SK-MEL-5 (cell line): ENCODE measurements at places on chromosomes 4 and X. TPM values are rescaled to one million over a fixed set of nuclear protein-coding genes. Genes with fewer than 3 reads are reported as not detected.

The DMRTC1 gene
- not detected in 2 replicates for total RNA-seq

DNA sequence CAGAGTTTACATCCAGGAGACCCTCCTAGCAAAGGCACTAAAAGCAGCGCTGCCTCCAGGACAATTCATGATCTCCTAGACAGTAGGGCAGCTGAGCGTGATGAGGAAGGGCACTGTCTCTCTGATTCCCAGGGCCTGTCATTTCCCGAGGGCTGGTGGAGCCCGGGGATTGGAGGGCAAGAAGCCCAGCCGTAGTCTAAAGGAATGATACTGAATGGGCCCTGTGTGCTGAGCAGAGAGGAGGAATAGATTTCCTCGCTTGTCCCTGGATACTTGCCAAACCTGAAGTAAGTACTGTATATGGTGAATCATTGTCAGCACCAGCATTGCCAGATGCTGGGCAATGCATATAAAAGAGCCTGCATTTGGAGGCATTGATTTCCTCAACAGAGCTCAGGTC is 88.0 kb upstream of the SLITRK2 start:
- peak; percentile 94 for DNase-seq

DNA sequence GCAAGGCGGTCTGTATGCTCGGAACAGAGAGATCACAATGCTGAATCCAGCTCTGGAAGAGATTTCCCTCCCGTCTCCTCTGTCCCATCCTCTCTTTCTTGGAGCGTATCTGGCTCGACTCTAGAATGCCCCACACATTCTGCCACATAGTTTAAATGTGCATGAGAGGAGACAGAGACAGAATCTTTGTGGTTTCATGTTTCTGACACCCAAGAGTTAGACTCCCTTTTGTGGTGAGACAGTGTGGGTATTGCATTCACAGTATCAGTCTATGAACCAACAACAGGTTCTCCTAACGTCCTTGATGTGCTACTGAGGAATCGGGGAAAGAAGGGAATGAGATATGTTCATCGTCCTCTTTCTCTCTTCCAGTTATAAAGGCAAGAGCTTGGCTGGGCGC is 25.3 kb downstream of the FAM47E start:
- no peak for DNase-seq

DNA sequence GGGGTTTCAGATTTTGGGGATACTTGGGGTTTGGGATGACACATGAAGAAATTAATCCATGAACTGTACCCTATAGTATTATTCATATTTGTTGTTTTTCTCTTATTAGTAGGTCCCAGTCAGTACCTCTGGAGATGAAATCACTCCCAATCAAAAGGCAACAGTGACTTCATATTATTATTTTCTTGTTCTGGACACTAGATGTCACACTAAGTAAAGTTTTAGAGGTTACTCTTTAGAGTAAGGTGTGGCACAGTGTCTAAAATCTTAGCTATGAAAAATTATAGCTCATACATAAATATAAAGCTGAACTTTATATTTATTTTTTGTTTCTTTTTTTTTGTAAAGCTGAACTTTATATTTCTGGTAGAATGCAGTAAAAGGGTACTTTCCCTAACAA is 35.1 kb downstream of the FAM114A1 start:
- DNase-seq, result peak; percentile 54
